Stimulated activated CD8-positive, alpha-beta memory T cell treated with anti-CD3 and anti-CD28 coated beads, Interleukin-15, amount 100 ng/mL, for 1 hour (primary cell): ENCODE measurements at places on chromosomes 3 and 15.
A peak's percentile ranks its signal among the peaks of the same experiment; 100 is the strongest.

- DNase-seq = no peak
These were observed 107.0 kb upstream of the PFN2 start for GRCh38 chr3:150077581-150078247.

DNA sequence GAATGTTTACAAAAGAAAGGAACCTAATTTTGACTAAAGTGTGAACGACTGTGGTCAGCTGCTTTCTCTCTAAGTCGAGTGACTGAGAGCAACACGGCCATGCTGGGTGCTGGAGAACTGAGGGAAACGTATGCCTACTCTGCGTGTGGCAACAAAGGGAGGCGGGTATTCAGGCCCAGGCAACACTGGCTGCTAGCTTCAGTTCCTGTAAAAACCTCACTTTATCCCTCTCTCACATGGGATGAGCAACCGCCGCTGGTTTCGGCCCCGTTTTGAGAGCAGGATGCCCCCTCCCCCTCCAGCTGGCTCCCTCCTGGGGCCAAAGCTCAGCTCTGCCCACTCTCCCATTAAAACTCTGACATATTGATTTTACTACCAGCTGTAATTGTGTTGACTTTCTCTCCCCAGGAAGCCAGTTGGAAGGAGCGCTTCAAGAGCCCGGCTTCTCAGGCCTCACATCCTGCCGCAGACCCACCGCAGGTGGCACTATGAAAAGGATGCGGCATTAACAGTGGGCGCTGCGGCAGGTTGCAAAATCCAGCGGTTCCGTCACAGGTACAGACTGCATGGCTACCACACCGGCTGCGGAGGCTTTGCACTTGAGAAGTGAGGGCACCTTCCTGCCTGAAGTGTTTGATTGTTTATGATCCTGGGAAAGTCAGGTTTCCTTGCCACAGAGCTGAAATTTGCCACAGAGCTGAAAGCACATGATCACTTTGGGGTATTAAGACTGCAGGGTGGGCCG lies 12.7 kb downstream of the PLXND1 start:
- no peak for DNase-seq

DNA sequence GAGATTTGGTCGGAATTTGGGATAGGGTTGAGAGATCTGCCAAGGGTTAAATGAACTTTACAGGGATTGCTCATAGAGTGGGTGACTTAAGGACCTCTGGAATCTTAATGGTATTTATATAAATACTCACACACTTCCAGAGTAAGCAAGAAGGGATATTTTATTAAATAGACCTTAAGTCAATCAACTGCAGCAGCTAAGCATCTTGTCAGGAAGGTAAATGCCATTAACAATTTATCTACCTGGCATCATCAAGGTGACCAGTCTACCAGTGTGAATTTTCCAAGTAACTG lies 123.9 kb downstream of the FEZF2 start:
- no peak for DNase-seq

GRCh38 chr3:193396451-193397244 lies 18.1 kb upstream of the ATP13A5 start:
- no peak for DNase-seq

DNA sequence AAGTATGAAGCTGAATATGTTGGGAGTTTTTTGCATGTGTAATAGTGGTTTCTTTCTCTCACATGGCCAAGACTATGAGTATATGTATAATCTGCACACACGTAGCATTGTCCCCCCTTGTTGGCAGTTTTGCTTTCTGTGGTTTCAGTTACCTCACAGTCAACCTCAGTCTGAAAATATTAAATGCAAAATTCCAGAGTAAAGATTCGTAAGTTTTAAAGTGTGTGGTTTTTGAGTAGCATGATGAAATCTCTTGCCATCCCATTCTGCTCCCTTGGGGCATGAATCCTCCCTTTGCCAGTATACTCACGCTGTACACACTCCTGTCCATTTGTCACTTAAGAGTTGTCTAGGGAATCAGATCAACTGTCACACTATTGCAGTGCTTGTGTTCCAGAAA lies 742.0 kb upstream of the CCDC54 start:
- DNase-seq = no peak

DNA sequence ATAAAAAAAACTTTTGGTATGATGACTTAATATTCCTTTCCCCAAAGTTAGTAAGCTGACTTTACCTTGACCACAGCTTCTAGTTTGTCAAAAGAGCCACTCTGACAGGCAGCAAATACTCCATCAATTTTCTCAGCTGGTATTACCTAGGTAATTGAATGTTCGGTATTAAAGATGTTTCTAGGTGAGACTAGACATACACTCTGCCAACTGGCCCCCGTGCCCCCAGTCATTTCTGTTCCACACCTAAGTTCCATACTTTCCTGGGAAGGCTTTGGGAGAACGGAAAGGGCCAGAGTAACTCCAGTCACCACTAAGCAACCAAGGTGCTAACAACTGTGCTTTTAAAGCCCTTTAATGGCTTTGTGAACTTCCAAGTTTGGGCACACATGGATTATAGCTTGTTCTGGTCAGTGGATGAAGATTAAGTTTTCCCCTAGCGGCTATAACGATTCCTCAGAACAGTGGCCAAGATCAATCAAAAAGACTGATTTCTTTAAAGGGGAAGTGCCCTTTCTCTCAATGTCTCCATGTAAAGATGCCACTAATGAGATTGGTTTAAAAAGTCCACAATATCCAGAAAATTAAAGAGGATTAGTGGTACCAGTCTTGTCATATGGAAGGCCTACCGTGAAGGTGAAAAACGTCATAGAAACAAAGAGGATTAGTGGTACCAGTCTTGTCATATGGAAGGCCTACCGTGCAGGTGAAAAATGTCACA lies 7.0 kb downstream of the EIF4A2 start:
- DNase-seq = no peak

DNA sequence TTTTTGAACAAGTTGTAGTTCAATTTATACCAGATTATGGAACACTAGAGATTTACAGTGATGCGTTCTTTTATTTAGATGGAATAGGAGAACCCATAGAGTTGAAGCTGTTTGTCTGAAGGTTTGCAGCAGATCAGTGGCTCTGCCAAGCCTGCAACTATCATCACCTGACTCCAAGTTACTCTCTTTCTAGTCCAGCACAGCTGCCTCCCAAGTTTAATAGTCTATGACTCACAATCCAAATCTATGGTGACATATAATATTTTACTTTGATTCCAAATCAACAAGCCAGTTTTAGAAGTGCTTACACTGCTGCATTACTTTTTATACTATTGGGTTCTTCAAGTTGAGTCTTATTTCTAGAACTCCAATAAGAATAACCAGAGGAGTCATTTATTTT lies 400.4 kb downstream of the LPP start:
- DNase-seq = no peak

DNA sequence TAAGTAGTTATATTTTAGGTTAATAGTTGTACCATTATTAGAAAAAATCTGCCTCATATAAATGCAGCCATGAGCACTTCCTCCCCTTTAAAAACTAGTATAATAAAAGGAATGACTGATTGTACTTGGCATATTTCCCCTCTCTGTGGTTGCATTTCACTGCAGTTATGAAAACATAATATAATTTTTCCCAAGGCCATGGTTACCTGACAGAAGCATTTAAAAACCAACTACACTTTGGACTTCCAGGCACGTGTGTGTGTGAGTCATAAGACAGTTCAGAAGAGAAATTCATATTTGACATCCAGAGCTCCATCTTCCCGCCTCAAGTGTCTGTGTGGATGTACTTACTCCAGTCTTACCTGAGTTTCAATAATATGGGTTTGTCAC lies 828.2 kb upstream of the CFAP20DC start:
- DNase-seq = no peak

DNA sequence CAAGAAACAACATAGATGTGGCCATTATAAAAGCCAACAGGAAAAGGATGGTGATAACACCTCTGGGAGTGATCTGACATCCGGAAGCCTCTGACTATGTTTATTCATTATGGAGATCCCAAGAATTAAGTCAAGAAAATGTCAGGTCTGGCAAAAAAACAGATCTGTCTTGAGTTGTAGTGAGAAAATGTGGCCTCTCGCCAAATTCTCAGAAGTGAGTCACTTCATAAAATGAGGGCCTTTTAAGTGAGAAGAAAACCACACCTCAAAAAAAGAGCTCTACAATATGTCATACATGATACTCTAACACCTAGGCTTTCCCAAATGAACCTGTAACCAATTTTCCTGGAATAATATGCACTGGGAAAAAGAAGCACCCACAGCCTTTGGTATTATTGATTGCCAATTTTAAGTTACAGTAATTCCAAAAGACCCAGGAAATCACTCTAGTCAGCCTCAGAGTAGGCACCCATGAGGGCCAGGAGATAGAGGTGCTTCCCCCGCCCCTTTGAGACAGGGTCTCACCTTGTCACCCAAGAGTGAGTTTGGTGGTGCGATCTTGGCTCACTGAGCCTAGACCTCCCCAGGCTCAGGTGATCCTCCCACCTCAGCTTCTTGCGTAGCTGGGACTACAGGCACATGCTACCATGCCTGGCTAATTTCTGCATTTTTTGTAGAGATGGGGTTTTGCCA lies 38.0 kb downstream of the CCR3 start:
- DNase-seq = peak; percentile 29

GRCh38 chr3:114494498-114494897 lies 200.7 kb downstream of the TIGIT start:
- DNase-seq = no peak

- DNase-seq = peak; percentile 9
These were observed 14.2 kb upstream of the COLQ start for GRCh38 chr3:15535732-15536131.

GRCh38 chr15:71501344-71502076 lies 308.8 kb upstream of the NR2E3 start:
- no peak for DNase-seq

DNA sequence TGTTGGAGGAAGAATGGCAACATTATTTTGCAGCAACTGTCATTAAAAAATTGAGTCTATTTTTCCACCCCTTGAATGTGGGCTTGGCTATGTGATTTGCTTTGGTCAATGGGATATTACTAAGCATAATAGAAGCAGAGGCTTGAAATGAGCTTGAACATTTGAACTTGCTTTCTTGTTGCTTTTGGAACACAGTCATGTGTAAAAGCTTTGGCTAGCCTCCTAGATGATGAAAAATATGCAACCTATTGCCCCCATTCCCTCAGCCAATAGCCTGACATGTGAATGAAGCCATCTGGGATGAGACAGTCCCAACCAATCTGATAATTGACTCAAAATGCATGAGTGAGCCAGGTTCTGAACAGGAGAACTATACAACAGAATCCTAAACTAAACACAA lies 78.4 kb downstream of the PLSCR2 start:
- no peak for DNase-seq

GRCh38 chr3:139443186-139443585 lies 33.1 kb downstream of the RBP2 start:
- DNase-seq = no peak

DNA sequence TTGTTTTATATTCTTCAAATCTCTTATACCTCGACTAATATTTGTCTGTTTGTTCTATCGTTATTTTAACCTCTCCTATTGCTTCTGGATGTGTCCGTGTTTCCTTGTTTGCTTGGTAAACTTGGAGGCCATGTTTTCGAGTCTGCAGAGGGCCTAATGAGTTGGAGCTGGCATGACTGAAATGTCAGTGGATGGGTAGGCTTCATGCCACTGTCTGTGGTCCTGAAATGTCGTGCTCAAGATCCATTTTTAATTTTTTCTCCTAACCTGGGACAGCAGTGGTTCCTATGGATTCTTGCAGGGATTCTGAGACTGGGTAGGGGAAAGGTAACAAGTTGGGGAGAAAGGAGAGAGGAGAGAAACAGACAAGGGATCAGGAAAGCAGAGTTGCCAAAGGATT lies 18.8 kb upstream of the GASK1A start:
- DNase-seq = no peak

DNA sequence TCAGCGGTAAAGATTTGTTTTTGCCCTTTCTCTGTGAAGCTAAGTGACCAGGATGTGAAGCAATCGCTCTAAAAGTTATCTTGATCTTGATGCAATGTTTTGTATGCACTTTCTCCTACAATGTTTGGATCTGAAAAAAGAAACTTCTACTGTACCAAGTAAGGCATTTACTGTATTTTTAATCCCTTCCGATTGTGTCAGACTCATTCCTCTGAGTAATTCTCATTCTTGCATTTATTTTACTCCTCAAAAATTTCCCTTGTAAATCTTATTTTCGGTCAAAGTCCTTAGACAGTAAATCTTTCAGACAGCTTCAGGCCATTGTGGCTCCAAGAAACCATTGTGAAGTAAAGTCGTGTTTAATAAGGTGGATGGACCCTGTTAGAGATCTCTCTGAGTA lies 141.9 kb downstream of the TP63 start:
- no peak for DNase-seq
